NCI-H524 (cell line): ENCODE measurements at places on chromosomes 2 and 18.

DNA sequence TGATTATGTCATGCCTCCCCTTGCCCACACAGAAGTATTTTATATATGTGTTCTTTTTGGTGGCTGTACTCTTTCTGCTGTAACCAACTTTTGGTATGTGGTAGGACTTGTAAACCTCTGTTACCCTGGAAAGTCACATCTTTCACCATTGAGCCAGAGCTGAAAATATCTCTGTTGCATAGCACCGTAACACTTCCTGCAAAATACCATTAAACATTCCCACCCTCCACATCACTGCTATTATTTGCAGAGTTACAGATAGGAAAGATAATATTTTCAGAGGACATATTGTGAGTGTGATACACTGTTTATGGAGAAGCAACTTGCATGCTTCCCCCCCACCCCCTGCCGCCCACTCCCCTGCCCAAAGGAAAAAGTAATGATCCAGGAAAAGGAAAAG is 44.8 kb downstream of the CAB39 start:
- DNase-seq = no peak

DNA sequence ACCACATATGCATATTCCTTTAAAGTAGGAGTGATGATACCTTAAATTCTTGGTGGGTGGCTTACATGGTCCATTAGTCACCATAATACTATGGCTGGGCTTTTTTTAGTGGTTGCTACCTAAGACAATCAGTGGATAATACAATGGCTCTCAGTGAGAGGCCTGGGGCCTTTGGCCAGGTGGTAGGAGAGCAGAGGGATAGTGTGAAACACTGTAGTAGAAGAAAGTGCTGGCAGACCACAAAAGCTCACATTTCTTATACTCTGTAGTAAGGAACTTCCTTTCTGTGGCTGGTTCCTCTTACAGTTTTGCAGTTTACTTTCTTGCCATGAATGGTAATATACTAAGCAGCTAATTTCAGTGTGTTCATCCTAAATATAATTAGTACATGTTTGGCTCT is 583.5 kb downstream of the XIRP2 start:
- no peak for DNase-seq

- DNase-seq = no peak
Measured at GRCh38 chr2:100520224-100520623, 42.6 kb upstream of the PDCL3 start.

- DNase-seq = no peak
Measured at GRCh38 chr2:101900375-101900774, 91.4 kb upstream of the IL1R2 start.

- no peak for DNase-seq
Measured at GRCh38 chr2:69791045-69791444, 38.4 kb upstream of the GMCL1 start.

GRCh38 chr18:51603111-51603510 is 405.6 kb upstream of the MEX3C start:
- no peak for DNase-seq

DNA sequence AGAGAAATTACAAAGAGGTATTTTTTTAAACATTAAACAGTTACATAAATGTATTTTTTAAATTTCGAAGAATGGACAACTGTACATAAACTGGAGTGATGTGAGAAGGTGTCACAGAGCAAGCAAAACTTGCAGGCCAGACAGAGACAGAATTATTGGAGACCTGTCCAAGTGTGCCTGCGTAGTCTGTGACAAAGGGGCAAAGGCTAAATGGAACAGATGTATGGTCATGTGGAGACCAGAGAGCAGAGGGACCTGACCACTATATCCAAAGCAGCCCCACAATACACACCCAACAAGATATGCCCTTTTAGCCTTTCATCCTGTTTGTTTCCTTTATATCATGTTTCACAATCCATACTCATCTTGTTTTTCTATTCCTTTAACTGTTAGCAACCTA is 225.3 kb upstream of the VWC2L start:
- no peak for DNase-seq

- DNase-seq = no peak
Measured at GRCh38 chr2:240460781-240461431, 25.4 kb downstream of the GPC1 start.

DNA sequence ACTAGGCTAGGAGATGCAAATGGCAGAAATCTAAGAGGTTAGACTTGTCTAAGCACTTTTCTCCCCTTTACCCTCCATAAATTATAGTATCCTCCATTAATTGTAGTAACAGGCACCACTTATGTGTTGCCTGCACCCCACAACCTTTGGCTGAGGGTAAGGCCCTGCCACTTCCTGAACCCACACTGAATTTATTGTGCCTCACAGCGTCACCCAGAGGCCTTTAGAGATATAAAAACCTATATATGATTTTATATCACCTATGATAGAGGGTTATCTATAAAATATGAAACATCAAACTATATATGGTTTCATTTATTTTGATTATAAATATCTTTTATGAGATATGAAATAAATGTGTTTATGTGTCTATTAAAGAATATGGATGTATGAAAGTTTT is 2.6 kb downstream of the UGT1A9 start:
- DNase-seq = no peak

DNA sequence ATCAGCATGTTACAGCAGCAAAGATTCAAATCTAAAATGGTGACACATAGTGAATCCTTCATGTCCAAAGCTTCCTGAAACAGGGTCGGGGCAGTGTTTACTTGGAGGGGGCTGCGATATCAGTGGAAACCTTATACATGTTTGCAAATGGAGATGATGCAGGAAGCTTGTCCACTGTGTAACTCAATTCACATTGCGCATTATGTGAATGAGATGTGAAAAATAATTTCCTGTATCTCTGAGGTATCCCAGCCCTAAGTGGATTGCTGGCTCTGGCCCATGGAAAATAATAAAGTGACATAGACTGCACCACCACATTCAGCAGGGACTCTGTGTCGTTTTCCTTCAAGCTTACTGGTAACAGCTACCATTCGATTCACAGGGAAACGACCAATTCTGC is 505.5 kb downstream of the GALR1 start:
- no peak for DNase-seq

DNA sequence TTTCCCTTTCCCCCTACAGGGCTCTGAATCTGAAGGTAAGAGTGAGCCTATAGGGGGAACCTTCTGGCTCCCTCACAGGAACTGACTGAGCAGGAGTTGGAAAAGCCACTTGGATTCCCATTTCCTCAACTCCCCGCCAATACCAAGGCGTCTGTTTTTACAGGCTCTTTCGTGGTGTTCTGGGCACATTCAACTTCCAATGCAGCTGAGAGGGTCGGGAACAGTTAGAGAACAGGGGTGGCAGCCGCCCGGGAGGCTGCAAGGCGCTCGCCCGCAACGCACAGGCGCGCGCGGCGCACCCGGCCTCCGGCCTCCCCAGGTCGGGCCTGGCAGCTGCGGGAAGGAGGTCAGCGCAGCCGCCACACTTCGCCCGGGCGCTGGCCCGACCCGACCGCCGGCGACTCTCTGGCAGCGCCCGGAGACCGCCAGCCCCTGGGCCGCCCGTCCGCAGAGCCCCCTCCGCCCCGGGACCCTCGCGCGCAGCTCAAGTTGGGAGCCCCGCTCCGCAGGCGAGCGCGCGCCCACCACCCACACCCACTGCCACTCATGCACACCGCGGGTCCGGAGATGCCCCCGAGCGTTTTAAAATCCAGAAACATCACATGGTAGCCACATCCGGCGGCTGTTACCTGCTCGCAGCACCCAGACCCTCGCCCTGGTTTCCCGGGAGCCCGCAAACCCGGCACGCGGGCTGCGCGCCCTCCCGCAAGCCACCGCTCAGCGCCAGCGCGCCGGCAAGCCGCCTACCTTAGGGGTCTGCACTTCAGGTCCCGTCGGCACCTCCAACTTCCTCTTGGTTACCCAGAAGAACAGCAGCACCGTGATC is 816 bp downstream of the GALNT14 start:
- no peak for DNase-seq

DNA sequence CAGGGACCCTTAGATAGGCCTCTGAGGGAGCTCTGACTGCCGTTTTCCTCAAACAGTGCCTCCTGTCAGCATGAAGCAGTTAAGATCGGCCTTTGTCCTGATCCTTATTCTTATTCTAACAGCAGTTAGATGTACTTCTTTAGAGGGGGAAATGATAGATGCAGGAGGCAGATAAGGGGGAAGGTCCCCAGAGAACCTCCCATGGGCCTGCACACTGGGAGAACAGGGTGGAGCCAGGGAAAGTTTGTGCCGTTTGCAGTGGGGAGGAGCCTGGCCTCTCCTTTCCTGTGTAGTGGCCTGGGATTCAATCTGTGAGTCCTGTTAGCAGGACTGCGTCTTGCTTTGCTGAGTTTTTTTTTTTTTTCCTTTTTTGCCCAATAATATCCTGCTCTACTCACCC is 7.9 kb upstream of the INPP4A start:
- no peak for DNase-seq

DNA sequence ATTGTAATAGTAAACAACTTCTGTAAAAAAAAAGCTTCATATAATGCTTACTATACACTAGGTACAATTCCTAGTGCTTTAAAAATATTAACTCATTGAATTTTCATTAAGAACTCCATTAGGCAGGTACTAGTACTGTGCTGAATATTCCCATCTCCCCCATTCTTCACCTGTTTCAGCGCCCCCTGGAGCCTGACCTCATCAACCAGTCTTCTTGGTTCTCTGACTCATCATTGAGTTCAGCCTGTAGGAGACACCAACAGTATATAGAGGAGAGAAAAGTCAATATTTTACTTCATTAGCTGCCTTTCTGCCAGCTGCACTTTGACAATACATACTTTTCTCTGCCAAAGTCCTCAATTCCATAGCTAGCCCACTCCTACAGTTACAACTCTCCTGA is 1009.9 kb upstream of the KLHL29 start:
- DNase-seq = no peak
